ENCODE measurements at places on chromosomes 11 and 22. TPM values are rescaled to one million over a fixed set of nuclear protein-coding genes. Genes with fewer than 3 reads are reported as not detected.

GRCh38 chr11:112579282-112579681 lies 318.6 kb upstream of the PLET1 start:
- no peak for DNase-seq

- DNase-seq: peak; percentile 40
Measured at GRCh38 chr11:96338910-96339705, 3.9 kb downstream of the MAML2 start.

GRCh38 chr22:24077416-24077815 lies 66.3 kb downstream of the CABIN1 start:
- no peak for DNase-seq

CCDC73 gene
- total RNA-seq: not detected

CREB3L1 gene
- 26.7 TPM for total RNA-seq

DNA sequence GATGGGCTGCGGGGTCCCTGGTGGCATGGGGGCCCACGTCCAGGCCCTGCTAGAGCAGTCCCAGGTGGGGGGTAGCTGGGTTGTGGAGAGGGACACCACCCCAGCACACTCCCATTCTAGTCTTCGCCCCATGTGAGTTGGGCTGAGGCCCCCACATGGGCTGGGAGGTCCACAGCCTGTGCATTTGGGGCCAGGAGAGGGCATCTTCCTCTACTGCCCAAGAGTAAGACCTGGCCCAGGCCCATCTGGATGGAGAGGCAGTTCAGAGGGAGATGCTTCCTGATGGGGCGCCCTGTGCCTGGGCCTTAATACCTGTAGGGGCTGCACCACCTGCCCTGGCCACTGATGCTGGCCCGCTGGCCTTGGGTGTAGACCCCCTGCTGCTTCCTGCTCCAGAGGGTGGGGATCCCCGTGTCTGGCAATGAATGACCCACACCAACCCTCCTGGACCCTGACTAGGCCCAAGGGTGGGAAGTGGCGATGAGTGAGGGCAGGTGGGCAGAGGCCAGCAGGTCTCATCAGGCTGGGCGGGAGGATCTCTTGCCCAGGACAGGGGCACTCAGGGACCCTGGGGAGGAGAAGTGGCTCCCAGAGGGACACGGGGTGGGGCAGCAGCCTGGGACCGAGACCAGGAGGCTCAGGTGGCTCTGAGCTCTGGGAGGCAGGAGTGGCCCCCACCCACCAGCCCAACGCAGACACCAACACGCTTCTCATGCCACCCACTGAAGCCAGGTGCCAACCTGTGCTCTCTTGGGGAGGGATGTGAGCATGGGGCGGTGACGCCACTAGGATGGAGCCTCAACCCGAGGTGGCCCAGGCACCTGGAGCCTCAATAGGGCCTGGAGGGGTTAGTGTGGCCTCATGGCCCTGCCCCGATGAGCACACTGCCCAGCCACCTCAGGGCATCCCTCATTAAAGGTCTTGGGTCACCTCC lies 17.4 kb upstream of the GNB1L start:
- no peak for DNase-seq

GRCh38 chr11:3189886-3190583 lies 24.9 kb upstream of the OSBPL5 start:
- no peak for DNase-seq

DNA sequence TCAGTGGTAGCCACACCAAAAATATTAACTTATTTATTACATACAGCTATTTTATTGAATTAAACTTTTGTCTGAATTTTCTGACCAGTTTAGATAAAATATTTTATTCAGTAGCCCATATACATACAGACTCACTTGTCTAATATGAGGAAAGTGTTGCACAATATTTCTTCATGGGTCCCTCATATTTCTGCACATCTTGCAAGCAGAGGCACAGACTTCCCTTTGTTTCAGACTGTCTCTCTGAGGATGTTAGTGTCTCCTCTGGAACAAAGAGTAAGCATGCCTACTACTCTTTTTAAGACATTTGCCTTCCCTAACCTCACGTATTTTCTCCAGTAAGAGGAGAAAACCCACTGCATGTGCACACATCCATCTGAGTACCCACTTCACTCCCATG lies 81.2 kb downstream of the OR5AK2 start:
- DNase-seq: no peak

DNA sequence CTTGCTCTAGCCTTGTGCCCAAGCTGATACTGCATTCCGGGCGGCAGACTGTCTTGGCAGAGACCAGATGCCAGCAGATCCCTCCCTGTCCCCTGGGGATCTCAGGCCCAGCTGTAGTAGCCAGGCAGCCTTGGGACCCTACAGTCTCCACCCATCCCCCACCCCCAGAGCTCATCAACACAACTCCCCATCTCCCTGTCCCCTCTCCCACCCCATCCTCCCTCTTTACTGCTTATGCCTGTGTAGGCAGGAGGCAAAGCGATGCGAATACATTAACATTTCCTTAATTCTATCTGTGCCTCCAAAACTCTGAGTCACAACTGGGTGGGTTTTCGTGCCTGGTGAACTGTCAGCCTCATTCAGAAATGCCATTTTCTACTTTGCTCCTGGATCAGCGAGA lies 547.6 kb downstream of the BUD13 start:
- no peak for DNase-seq

B4GALNT4 gene
- not detected for total RNA-seq

- DNase-seq: no peak
Measured at GRCh38 chr11:20192151-20192550, 31.9 kb upstream of the DBX1 start.

DNA sequence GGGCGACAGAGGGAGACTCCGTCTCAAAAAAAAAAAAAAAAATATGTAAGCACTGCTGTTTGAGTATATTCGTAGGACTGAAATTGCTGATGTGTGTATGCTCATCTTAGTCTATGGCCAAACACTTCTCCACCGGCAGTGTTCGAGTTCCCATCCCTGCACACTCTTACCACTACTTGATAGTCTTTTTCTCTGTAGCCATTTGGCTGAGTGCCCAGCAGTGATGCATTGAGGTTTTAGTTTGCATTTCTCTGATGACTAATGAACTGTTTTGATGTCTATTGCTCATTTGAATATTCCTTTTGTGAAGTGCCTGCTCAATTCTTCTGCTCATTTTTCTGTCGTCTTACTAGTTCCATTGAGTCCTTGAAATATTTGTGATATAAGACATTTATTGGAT lies 1.9 kb downstream of the TIRAP start:
- DNase-seq: no peak

- no peak for DNase-seq
Measured at GRCh38 chr11:74866557-74866956, 82.3 kb downstream of the XRRA1 start.

ENDOD1 gene
- 15.0 TPM for total RNA-seq

- peak; percentile 87 for DNase-seq
Measured at GRCh38 chr22:25085930-25086901, 113.4 kb upstream of the CRYBB3 start.

DNA sequence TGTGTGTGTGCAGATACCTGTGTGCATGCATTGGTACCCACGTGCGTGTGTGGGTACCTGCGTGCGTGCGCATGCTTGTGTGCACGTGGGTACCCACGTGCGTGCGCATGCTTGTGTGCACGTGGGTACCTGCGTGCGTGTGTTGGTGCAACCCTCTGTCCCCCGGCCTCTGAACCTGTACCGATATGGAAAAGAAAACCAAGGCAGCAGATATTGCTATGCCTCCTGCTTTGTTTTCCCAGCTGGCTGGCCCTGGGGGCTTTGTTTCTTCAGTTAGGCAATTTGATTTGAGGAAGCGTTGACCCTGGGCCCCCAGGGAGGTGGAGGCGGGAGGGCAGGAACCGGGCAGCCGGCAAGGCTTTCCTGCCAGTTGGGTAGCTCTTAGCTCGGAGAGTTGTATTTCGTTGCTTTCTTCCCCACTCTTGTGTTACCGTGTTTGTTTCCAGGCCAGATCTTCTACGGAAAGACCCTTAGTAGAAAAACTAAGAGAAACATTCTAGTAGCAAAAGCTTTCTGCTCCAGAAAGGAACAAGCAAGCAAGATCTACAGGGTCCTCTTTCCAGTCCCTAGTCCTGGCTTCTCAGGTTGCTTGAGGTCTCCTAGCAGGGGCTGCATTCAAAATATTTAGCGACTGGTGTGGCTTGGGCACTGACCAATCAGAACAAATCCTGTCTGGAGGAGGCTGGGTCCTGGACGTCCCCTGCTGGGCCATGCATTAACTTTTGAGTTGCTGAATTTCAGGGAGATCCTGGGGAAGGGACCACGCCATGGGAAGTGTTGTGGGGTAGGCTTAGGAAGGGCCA lies 26.3 kb upstream of the SORL1-AS1 start:
- DNase-seq: no peak

DNA sequence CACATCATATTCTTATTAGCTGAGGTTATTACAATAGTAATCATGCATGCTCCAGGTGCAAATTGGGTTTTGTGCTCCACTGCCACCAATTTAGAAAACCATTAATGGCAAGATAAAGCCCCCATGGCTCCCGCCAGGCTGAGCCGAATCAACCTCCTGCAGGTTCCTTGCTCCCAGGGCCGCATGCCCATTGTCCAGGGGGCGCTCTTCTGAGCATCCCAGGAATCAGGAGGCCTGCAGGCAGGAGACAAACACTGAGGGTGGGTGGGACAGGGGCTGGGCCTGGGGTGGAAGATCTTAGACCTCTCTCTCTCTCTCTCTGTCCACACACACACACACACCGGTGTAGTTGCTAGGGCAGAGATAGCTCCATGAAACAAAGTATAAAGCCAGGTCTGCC lies 57.4 kb downstream of the BUD13 start:
- DNase-seq: no peak

DNA sequence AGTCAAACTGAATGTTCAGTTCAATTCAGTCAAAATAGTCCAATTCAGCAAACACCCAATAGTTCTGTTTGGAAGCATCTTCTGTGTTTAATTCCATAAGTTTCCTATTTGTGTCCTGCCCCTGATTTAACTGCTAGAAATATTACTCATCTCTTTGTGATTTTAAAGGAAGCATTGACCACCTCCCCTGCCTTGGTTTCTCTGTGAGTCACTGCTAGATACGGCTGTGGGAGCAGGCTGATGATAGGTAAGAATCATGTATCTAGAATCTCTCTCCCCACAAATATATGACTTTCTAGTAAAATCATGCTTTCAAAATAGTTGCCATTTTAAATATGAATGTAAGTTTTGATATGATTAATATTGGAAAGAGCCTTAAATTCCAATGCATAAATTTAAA lies 888.5 kb downstream of the NTM start:
- no peak for DNase-seq

- no peak for DNase-seq
Measured at GRCh38 chr11:114134870-114135269, 75.4 kb downstream of the ZBTB16 start.

TSGA10IP gene
- total RNA-seq: not detected

SORL1 gene
- 8.8 TPM for total RNA-seq

DNA sequence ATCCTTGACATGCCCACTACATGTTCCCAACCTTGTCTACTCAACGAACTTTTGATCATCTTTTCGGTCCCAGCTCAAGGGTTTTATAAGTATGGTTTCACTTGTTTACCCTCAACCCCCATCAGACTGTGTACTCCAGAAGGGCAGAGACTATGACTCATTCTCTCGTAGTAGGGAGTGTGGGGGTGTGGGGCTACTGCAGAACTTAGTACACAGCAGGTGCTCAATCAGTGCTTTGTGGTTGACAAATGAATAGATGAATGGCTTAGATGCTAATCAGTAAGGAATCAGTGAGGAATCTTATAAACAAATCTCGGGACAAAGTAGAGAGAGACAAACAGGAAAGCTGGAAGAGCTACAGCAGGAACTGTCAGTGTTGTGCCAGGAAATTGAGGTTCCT lies 151.7 kb upstream of the PLET1 start:
- no peak for DNase-seq

CD3D gene
- total RNA-seq: 2.1 TPM

DNA sequence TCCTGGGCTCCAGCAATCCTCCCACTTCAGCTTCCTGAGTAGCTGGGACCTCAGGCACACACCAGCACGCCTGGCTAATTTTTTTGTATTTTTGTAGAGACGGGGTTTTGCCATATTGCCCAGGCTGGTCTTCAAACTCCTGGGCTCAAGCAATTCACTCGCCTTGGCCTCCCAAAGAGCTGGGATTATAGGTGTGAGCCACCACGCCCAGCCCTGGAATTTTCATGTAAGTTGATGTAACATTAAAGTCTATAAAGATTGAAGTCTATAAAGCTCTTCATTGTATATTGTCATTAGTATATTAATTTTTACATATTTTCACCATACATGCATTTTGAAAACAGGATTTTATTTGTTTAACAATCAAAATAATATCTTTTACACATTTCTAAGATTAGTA lies 12.5 kb upstream of the DDX17 start:
- no peak for DNase-seq

DNA sequence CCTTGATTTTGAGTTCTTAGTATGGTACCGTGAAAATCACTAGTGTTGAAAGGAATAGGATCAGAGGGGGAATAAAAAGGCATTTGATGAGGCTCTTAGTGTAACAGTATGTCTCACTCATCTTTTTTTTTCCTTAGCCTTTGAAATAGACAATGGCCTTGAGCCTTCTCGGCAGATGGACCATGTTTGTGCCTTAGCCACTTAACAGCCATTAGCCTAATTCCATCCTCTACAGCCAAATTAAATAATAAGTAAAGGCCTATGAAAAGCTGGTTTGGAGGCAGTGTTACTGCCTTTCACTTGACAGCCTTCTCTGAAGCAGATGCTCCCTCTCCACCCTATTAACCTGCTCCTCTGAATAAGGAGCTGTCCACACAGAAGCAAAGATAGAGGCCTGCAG lies 580.7 kb downstream of the NTM start:
- no peak for DNase-seq

PATE2 gene
- not detected for total RNA-seq

DNA sequence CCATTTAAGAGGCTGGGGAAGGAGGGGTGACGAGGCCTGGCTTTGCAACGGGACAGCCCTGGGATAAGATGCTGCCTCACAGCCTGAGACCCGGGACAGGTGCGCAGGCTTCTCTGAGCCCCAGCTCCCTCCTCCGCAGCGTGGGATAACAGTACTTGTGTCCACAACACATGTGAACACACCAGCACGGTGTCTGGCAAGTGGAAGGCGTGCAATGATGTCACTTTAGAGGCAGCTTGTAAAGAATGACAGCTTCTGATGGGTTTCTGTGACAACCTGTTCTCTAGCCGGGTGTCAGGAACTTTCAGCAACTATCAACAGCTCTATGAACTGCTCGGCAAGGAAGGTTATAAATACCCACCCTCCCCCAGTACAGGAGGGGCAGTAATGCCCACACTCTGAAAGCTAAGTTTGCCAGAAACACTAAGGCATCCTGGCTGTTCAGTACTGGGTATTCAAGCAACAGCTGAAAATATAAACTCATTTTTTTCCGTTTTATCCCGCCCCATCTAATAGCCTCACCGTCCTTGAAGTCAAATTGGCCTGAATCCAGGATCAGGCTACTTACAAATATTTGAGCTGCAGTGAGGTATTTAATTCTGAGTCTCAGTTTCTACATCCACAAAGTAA lies 59.7 kb downstream of the MYH9 start:
- DNase-seq: no peak

DNA sequence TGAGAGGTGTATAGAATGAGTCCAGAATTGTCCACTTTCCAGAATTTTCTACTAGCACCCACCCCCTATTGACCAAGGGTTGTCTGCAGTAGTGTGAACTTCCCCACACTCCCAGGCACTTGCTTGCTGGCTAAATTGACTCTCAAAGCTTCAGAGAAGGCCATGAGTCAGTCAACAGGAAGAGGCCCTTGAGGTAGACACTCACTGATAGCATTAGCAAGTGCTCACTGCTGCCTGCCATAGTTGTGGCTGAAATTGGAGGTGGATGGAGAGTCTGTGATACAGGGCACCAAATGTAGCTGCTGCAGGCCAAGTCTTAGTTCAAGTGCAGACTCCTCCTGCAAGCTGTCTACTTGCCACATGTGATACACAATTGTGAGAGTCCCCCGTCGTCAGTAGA lies 156.8 kb downstream of the SPON1 start:
- no peak for DNase-seq

OR2AG2 gene
- not detected for total RNA-seq

OR52I2 gene
- total RNA-seq: not detected

UPK3A gene
- not detected for total RNA-seq
